ENCODE measurements at places on chromosomes 2 and 18.

DNA sequence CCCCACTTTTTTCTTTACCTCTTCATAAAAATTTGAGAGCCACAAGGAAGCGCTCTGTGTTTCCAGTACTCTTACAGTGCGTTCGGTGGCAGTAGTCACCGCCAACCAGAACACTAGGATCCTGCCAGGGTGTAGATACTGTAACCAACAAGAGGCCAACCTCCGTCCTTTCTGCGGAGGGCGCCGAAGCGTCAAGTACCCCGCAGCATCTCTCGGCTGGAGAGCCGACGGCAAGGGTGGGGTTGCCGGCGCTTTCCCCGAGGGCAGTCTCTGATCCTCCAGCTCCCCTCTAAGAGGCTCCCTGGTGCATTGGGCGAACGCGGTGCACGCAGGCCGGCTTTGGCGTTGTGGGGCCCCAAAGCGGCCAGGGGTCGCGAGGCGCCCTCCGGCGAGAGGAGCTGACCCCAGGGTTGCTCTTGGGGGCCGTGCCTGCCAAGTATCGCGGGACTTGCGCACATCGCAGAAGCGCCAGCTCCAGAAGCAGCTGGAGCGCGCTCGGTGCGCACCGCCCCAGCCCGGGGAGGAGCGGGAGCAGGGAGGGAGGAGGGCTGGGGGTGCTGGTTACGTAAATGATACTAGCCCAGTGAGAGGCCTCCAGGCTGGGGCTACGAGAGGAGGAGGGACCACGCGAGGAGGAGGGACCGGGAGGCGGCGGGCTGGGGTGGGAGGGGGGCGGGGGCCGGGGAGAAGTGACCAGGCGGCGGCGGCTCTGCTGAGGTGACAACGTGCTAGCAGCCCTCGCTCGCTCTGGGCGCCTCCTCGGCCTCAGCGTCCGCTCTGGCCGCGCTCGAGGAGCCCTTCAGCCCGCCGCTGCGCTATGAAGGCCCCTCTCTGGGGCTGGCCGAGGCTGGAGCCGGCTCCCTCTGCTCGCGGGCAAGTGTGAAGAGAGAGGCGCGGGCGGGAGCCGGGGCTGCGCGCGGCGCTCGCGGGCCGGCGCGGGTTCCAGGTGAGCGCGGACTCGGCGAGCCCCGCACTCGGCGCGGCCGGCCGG lies at the start of gene GALNT13:
GALNT13 (plus strand) TSS at position 692 of the 991 bp plus-strand sequence.
- DNase-seq, result no peak

DNA sequence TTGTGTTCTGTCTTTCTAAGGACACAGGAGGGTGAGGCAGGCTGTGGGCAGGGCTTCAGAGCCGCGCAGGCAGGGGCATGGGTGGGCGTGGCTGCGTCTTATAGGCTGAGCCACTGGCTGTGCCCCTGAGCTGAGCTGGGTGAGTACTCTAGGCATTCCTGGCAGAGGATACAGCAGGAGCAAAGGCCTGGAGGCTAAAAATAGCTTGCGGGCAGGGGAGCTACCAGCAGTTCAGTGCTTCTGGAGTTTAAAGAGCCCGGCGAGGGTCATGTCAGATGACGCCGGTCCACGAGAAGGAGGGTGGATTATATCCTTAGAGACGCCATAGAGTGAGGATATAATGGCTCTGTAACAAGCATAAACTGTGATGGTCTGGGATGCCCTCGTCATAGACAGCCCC lies 31.5 kb upstream of the PDIA6 start:
- no peak for DNase-seq

DNA sequence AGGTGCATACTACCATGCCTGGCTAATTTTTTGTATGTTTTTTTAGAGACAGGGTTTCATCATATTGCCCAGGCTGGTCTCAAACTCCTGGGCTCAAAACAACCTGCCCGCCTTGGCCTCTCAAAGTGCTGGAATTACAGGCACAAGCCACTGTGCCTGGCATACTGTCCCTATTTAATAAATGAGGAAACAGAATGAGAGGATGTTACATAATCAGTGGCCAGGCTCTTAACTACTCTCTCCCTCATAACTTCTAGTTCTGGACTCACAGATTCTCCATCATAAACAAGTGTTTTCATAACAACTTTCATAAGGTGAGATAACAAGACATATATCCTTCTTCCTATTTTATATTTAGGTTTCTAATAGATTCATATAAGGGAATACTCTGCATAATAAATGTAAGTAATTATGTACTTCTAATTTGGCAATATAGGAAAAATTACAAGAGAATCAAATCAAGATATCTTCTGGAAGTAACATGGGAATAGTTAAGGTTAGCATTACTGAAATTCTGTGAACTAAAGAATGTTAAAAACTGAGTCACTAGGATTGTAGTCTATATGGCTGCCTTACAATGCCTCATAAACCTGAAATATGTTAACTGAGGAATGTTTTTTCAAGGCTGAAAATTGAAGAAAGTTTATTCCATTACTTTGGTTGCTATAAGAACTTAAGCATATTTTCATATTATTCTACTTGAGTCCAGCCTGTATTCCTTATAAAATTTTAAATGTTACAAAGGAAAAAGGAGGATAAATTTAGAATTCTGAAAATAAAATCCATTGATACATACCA lies 71.3 kb downstream of the SLC25A12 start:
- DNase-seq, result no peak

GRCh38 chr2:36528274-36528673 lies 69.7 kb downstream of the FEZ2 start:
- DNase-seq, result no peak

DNA sequence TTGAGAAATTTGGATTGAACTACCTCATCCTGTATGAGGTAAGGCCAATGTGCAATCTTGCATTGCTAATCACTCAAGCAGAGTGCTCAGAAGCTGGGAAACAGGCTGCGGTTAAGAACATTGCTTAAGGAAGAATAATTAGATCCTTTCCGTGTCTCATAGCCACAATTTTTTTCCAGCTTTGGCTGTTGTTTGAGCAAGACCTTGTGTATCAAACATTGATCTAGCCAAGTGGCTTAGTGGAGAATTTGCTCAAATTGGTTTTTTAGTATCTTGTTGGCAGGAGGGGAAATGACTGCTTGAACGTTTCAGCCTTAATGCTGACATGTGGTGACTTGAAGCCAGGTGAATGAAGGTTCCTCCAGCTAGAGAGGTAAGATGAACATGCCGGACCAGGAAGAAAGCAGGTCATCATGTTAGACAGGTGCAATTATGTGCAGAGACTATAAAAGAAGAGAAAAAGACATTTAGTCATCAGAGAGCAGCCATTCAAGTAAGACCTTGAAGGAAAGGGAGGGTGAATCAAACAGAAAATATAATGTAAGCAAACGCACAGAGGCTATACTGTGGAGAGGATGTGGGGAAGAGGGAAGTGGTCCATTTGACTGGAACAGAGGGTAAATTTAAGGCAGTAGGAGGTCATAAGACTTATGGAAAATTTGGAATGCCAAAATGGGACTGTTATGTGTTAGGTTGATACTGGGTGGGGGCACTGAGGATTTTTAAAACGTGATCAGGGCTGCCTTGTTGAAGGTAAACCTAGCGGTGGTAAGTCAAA lies 98.9 kb upstream of the CYP1B1 start:
- no peak for DNase-seq

DNA sequence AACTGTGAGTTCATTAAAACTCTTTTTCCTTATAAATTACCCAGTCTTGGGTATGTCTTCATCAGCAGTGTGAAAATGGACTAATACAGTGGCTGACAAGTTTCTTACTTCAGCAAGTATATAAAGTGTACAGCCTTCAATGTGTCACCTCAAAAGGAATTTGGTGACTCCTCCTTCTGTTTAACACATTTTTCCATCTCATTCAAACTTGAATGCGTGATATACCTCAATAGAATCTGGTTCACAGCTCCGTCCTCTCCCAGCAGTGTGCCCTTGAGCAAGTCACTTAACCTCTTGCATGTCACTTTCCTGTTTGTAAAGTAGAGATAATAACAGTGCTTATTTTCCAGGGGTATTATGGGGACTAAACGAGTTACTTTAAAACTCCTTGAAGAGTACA lies 159.6 kb downstream of the CCBE1 start:
- DNase-seq, result no peak

GRCh38 chr2:218474527-218474926 lies 55.6 kb downstream of the VIL1 start:
- DNase-seq, result no peak

- no peak for DNase-seq
These were observed 141.8 kb upstream of the MYT1L start for GRCh38 chr2:2472881-2473280.

- DNase-seq, result no peak
These were observed 54.7 kb upstream of the MGAT5 start for GRCh38 chr2:134199123-134199522.

- no peak for DNase-seq
These were observed 689.6 kb upstream of the HS6ST1 start for GRCh38 chr2:129008055-129008880.

DNA sequence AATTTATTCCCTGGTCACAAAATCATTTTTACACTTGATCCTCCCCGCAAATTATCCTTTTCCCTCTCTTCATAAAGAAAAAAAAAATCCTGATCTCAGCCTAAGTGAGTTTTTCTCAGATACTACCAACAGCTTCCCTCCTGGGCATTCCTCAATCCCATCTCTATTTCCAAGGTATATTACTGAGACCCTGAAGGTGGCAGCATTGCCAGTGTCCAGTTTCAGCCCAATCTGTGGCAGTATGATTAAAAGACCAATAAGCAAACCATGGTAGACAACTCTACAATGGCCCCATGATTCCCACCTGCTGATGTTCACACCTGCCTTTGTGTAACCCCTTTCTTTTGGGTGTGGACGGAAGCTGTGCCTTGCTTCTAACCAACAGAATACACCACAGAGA lies 45.1 kb downstream of the CCDC93 start:
- no peak for DNase-seq

DNA sequence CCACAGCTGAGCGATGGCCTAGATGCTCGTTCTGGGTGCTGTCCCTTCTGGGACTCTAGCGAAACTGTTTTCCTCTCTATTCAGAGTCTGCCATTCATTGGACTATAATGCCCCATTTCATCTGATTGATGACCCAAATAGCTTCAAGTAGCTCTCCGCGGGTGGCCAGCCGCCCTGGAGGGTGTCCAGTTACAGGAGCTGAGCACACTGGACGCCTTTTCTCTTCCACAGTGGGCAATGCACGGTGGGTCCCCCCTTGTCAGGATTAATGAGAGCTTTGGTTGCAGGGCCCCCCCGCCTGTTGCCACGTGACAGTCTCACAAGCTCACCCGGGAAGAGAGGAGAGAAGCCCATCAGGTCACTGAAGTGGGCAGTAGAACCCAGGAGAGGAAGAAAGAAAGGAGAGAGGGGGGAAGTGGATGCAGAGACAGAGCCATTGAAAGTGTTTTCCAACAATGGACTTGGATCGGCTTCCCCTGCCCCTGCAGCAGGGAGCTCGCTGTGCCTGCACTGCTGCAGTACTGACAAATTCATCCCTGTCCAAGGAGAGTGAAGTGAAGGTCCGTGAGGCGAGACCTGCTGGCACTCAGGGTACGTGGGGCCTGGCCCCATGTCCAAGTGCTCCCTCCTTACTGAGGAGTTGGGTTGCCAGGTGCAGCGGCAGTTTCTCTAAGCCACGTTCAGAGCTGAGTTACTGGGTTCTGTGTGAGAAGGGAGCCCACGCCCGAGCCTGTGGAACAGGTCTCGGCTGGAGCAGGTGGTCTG lies 44.8 kb downstream of the DIPK1C start:
- no peak for DNase-seq

GRCh38 chr2:45889053-45889452 lies 237.6 kb downstream of the PRKCE start:
- DNase-seq, result no peak

- no peak for DNase-seq
These were observed 266.5 kb downstream of the EIPR1 start for GRCh38 chr2:3110994-3111666.

- no peak for DNase-seq
These were observed 155.3 kb downstream of the RAD51AP2 start for GRCh38 chr2:17362956-17363355.

DNA sequence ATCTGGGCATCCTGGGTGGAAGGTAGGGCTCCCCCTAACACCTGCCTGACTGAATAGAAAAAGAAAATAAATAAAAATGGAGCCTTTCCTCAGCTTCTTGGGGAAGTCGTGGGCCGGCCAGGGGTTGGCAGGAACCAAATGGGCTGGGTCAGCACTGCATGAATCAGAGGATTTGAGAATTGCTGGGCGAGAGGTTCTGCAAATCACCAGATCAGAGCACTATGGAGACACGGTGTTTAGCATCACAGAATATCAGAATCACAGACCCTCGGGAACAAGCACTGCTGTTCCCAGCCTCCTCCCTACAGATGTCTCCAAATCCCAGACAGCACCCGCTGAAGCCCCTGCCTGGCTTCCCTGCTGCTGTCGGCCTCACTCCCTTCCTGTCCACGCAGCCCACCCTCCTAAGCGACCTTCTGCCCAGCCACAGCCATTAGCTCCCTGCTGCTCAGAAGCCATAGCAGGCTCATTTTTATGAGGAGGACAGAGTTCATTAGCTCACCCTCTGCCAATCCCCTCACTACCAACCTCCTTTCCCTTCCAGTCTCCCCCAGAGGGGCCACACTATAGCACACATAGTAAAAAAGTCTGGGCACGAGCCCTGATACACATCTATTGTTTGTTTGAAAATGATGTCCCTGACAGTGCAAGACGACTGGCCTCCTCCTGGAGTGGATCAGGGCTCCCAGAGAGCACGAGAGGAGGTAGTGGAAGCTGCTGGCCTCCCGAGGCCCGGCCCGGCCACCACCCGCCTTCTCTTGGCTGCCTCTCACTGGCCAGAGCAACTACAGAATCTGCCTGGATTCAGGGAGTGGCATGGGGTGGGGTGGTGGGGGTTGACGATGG lies 64.6 kb upstream of the TAF1B start:
- DNase-seq, result no peak

- DNase-seq, result no peak
These were observed 113.9 kb downstream of the ANKRD44 start for GRCh38 chr2:197196541-197197180.

GRCh38 chr2:120731175-120731574 lies 4.5 kb upstream of the GLI2 start:
- DNase-seq, result no peak

GRCh38 chr18:21979171-21979560 lies 190.2 kb upstream of the GATA6 start:
- DNase-seq, result no peak

- no peak for DNase-seq
These were observed 101.4 kb downstream of the PTRHD1 start for GRCh38 chr2:24691806-24692205.

GRCh38 chr2:20094142-20094755 lies 42.8 kb upstream of the LAPTM4A start:
- DNase-seq, result no peak

GRCh38 chr2:215619989-215620388 lies 184.1 kb upstream of the FN1 start:
- DNase-seq, result no peak

DNA sequence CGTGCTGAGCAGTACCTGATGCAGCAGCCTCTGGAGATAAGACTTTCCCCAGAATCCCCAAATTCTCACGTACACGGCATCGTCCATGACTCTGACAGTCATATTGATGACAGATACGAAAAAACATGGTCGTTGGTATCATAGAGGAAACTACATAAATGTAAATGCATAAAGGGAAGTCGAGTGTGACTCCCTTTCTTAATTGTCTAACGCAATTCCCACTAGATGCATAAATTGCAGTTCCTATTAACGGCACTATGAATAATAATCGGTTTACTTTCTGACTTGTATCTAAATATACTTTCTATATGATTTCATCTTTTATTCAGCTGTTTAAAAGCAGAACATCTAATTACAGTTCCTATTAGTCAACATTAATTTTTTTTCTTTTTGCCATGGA lies 322.6 kb upstream of the REV1 start:
- no peak for DNase-seq

Measured in CD4-positive, CD25-positive, alpha-beta regulatory T cell (primary cell).